ENCODE measurements at places on chromosomes 4 and X. TPM values are rescaled to one million over a fixed set of nuclear protein-coding genes. Genes with fewer than 3 reads are reported as not detected.

The PYURF gene
- total RNA-seq = 70.3 TPM

The ITM2A gene
- total RNA-seq = 112 TPM

The CENPC gene
- total RNA-seq = 40.3 TPM

The WDFY3 gene
- total RNA-seq = 14.5 TPM

The TMEM150C gene
- total RNA-seq = 8.4 TPM

The TRIML2 gene
- not detected for total RNA-seq

The RXFP1 gene
- total RNA-seq = not detected

The PRDM8 gene
- 5.1 TPM for total RNA-seq

The SLC4A4 gene
- 5.8 TPM for total RNA-seq

The ANTXR2 gene
- 42.0 TPM for total RNA-seq

The FHIP1A gene
- 17.6 TPM for total RNA-seq

The MAGED4 gene
- 2.0 TPM for total RNA-seq

The SMPX gene
- 11.0 TPM for total RNA-seq

The PDZD11 gene
- total RNA-seq = 27.4 TPM

The TSPAN7 gene
- total RNA-seq = 12.9 TPM

The SYP gene
- total RNA-seq = 0.89 TPM

The GAGE2A gene
- not detected for total RNA-seq

The HSD17B13 gene
- total RNA-seq = not detected

The SPIN4 gene
- 3.2 TPM for total RNA-seq

The BEND2 gene
- not detected for total RNA-seq

The BRCC3 gene
- total RNA-seq = 5.4 TPM

DNA sequence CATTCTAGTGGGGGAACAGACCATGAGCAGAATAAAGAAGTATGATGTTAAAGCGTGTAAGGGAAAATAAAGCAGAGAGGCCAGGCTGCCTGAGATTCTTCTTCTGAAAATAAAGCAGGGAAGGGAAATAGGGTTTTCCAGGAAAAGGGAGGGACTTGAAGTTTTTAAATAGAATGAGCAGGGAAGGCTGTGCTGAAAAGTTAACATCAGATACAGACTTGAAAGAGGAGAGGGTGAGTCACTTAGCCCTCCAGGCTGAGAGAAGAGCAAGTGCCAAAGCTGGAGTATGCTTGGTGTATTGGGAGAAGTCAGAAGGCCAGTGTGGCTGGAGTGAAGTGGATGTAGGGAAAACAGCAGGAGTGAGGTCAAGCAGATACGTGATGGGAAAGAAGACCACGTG, 10.0 kb upstream of the PLK4 start:
- DNase-seq = no peak

GRCh38 chr4:73692254-73692653, 48.1 kb upstream of the CXCL8 start:
- DNase-seq = no peak

- DNase-seq = no peak
Observed at GRCh38 chr4:36128689-36129088, 115.6 kb downstream of the ARAP2 start.

DNA sequence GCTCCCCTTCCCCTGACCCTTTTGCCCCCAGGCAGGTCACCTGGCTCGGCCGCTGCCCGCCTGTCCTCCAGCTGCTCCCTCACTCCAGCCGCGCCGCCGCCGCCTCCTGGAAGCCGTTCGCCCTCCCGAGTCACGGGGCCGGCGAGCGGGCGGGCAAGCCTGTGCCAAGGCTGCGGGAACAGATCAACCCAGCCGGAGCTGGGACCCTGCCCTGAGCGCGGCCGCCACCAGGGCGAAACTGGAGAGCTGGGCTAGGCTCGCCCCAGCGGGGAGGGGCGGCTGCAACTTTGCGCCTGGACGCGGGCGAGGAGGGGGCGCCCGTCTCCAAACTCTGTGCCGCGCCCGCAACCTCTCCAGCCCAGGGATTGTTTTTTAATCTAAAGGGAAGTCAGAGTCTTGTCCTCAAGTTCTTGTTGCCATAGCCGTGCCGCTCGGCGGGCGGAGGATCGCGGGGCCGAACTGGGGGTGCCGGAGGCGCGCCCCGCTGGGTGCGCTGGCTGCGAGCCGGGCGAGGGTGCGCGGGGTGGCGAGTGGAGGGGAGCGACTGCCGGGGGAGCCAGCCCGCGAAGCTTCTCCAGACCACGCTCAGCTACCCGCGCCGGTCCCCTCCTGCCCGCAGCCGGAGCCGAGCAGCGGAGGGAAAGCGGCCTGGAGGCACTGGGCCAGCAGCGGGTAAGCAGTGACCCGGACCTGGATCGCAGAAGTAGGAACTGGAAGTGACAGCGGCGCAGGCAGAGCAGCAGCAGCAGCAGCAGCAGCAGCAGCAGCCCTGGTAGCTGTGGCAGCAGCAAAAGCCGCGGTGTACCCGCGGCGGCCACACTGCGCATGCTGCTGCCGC, 13.4 kb downstream of the ARHGEF6 start:
- DNase-seq = peak; percentile 70

- DNase-seq = no peak
Observed at GRCh38 chr4:169144061-169144600, 126.6 kb downstream of the SH3RF1 start.

DNA sequence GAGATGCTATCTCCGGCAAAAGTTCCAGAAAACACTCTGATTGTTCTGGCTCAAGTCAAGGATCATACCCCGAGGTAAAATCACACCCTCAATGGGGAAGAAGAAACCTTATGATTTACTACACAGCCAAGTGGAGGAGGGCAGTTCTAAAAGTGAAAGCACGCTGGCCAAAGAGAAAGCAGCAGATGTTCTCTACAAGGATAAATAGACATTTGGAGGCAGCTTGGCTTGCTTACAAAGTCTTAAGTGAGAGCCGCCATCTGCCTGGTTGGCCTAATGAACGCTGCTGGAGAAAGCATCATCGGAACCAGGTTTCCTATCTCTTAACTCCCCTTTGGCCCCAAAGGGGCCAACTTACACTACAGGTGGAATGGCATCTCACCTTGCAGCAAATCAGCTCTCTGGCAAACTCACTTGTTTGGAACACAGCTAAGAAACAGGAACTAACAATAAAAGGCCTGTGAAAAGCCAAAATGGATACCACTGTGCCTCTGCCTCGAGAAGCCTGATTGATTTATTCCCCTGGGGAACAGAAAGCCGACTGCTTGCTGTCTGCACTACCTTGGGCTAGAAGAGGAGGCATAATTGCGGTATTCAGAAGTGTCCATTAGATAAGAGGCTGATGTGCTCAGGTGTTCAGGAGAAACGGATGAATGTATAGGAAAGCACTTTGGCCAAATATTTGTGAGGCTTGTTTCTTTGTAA, 22.8 kb downstream of the FRAS1 start:
- no peak for DNase-seq

DNA sequence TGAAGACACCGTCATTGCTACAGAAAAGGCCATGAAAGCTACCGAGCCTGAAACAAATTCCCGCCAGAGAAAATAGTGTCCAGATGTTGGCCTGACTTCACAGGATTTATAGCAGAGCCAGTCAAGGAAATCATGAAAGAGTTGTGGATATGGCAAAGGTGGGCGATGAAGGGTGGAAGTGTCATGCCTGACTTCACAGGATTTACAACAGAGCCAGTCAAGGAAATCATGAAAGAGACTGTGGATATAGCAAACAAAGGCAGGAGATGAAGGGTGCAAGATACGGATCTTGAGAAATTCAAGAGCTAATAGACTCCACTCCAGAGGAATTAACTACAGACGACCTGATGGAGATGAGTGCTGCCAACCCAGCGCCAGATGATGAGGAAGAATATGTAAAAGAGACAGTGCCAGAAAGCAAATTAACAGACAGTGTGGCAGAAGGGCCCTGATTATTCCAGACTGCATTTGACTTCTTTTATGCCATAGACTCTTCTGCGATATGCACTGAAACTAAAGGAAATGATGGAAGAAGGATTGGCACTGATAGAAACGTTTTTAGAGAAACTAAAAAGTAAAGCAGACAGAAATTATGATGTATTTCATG, 17.2 kb downstream of the TRMT44 start:
- DNase-seq = no peak

DNA sequence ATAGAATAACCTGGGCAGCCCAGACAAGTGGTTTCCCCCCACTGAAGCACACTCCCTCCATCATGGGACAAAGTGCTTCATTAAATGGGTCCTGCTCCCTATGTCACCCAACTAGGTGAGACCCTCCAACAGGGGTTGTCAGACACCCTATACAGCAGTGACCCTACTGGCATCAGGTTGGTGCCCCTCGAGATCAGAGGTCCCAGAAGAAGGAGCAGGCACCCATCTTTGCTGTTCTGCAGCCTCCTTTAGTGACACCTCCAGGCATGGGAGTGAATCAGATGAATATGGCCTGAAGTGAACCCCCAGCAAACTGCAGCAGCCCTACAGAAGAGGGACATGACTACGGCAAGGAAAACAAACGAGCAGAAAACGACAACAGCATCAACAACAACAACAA, 11.1 kb downstream of the NELFA start:
- DNase-seq = no peak

- DNase-seq = peak; percentile 83
Observed at GRCh38 chr4:83548151-83548905, 12.4 kb downstream of the GPAT3 start.

DNA sequence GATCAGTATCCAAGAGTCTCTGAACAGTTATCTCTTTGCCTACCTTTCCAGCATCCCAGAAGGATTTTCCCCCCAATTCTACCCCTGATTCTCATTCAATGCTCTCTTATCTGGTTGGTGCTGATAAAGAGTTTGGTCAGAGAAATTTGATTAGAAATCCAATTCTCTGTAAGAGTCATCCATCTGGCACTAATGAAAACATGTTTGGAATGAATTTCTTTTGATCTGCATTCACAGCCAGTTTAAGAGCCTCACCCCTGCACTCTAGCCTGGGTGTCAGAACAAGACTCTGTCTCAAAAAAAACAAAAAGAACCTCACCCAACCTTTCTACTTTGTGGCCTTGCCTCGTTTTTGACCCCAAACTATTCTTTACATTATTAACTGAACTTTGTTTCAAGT, 122.1 kb downstream of the MANBA start:
- no peak for DNase-seq

DNA sequence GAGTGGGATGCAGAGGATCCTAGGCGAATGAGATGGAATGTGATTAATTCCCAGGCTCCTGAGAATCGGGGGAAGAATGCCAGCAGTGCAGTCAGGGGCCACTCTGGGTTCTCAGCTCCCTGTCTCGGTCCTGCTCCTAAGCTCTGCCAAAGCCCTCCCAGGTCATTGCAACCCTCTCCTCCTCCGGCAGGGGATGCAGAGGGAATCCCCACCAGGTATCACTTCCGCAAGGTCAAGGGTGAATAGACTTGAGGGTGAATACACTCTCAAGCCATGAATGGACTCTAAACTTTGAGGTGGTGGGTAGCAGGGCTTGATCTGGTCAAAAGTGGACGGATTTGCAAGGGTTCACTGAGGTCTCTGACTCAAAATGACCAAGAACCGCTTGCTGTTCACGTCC, 139.3 kb upstream of the MXRA5 start:
- no peak for DNase-seq

DNA sequence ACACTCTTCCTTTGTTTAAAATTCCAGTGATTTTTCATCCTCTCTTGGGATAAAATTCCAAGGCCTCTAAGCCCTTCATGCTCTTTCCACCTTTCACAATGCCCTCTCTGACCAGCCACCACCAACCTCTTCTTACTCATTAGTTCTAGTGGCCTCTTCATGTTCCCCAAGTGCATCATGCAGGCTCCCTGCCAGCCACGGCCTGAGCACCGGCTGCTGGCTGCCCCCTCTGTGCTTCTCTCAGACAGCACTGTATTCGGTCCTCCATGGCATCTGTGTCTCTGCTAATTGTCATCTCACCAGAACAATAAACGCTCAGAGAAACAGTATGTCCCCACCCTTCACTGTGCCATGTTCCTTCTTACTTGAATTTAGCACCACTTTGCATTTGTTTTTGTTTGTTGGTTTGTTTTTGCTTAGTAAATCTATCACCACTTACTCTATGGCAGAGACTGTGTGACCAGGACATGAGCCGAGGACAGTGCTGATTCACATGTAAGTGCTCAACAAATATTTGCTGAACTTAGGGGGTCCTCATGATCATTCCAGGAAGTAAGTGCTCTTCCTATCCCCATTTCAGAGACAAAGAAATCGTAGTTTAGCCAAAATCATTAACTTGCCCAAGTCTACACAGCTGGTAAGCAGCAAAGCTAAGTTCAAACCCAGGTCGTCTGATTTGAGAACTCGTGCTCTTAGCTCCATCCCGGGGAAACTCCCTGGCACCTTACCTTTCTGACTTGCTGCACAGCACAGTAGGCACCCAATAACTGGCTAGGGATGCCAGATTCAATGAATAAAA, 77.1 kb upstream of the UCP1 start:
- DNase-seq = no peak

- peak; percentile 79 for DNase-seq
Observed at GRCh38 chr4:82721819-82722423, 76.7 kb downstream of the SCD5 start.

- DNase-seq = no peak
Observed at GRCh38 chrX:77597090-77597489, 149.9 kb downstream of the FGF16 start.

GRCh38 chr4:14023036-14023435, 395.5 kb upstream of the BOD1L1 start:
- no peak for DNase-seq

DNA sequence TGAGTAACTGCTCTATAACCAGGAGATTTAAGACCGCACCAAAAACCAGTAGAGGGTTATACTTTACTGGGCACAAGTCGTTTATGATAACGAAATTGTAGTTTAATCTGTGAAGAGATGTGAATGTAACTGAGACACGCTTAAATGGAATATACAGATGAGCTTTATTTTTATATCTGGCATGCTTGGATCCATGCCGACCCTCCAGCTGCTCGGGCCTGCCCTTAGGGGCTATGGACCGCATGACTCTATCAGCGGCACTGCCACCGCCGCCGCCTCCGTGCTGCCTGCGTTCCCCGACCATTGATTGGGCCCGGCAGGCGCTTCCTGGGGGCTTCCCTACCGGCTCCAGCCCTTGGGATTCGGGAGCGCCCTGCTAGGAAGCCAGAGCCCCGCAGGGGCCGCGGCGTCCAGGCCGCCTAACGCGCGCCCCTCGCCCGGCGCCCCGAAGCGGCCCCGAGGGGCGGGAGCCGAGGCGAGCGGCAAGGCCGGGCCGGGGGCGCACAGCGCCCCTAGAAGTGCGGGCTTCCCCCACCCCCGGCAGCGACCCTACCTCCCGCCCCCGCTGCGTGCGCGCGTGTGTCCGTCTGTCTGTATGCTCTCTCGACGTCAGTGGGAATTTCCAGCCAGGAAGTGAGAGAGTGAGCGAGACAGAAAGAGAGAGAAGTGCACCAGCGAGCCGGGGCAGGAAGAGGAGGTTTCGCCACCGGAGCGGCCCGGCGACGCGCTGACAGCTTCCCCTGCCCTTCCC, at the start of gene NFKB1:
NFKB1 (plus strand) TSS at position 664 of the 751 bp plus-strand sequence. CDS start 24,160 bp downstream, outside the sequence.
- DNase-seq = peak; percentile 73
